Mammary epithelial cell (primary cell): ENCODE measurements at places on chromosomes 11 and 22. TPM values are rescaled to one million over a fixed set of nuclear protein-coding genes. Genes with fewer than 3 reads are reported as not detected.

PAMR1 gene
- polyA plus RNA-seq: 4.2 TPM

KCNJ5 gene
- polyA plus RNA-seq: 1.7 TPM

MIF gene
- 582 TPM for polyA plus RNA-seq

BACE1-AS gene
- 2.2 TPM for polyA plus RNA-seq

PI4KA gene
- 17.1 TPM for polyA plus RNA-seq
